ENCODE measurements at places on chromosomes 2 and 18.
A peak's percentile ranks its signal among the peaks of the same experiment; 100 is the strongest.

DNA sequence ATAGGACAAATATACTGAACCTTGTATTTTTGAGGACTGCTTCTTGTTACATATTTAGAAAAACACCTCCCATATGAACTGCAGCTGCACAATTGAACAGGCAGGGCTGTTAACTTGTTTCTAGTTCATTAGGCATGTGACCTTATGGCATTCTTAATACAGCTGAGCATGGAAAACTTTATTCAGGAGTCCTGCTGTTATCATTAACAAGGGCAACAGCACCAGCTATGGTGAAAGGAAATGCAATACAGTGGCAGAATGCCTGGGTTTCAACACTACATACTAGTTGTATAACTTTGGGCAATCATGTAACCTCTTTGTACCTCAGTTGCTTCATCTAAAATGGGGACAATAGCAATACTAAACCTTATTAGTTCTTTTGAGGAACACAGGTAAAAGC, 71.8 kb downstream of the GDF7 start:
- no peak for DNase-seq

DNA sequence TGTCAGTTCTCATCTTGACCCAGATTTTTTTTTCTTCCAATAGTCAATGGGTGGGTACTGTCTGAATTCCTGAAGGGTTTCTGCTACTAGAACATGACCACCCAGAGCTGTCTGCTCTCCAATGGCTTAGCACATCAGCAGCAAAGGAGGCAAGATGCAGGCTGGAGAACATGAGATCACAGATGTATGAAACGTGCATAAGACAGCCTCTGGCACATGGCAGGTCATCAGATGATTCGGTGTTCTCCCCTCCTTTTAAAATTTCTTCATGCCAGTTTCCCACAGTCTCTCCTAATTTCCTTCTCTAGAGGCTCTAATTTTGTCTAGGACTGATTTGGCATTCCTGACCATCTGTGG, 359.3 kb upstream of the TNP1 start:
- DNase-seq, result no peak

GRCh38 chr2:151760139-151760650, 25.9 kb upstream of the NEB start:
- DNase-seq, result no peak

- no peak for DNase-seq
Observed at GRCh38 chr2:228654707-228655106, 473.2 kb upstream of the SPHKAP start.

- DNase-seq, result no peak
Observed at GRCh38 chr2:32402091-32402490, 45.3 kb downstream of the BIRC6 start.

GRCh38 chr18:23071285-23071684, 64.0 kb upstream of the CABLES1 start:
- DNase-seq, result no peak

DNA sequence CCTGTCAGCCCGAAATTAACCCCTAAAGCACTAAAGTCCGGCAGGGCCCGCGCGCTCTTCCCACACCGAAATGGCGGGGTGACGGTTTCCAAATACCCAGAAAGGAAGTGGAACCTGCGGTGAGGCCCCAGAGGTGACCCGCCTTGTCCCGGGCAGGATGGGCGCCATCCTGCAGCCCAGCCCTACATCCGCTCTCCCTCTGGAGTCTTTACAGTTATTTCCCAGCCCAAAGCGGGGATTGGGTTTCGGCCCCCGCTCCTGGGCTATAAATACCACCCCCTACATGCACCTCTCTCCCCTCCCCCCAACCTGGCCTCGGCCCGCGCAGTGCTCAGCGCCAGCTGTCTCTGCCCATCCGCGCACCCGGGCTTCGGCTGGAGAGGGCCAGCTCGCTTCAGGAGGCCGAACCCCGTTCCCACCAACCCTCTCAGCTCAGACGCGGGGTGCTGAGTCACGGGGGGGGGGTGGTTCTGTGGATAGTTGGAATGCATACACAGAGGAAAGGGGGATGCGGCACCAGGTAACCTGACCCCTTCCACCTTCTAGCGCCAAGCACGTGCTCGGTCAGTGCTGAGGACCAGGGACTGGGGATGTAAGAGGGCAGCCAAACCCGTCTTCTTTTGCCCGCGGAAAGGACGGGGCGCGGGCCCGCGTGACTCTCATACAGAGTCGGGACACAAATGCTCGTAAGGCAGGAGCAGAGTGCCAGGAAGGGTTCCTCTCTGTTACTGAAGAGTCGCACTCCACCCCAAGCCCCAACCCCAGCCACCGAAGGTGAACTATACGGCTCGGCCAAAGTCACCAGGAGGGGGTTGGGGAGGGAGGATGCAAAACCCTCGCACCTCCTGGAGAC, at the start of gene TUBA4B:
Gene TUBA4B (plus strand): TSS at position 344 of the 853 bp plus-strand sequence. CDS start 165 bp downstream, at position 509.
- DNase-seq, result no peak

DNA sequence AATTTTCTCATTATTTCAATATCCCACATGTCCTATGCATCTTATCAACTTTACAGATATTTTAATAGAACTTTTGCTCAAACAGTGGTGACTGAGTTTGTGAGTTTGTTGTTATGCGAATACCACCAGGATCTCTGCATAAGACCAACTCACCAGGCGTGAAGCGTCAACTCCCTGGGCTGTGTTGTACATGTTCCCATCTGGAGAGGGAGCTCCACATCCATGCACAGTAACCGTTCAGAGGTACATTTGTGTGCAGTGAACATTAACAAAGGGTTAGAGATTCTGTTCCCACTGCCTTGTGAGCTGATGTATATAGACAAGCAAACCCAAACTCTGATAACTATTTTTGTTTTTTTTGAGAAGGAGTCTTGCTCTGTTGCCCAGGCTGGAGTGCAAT, 188.7 kb downstream of the MYT1L start:
- no peak for DNase-seq

- no peak for DNase-seq
Observed at GRCh38 chr2:28403370-28403956, 10.8 kb downstream of the FOSL2 start.

DNA sequence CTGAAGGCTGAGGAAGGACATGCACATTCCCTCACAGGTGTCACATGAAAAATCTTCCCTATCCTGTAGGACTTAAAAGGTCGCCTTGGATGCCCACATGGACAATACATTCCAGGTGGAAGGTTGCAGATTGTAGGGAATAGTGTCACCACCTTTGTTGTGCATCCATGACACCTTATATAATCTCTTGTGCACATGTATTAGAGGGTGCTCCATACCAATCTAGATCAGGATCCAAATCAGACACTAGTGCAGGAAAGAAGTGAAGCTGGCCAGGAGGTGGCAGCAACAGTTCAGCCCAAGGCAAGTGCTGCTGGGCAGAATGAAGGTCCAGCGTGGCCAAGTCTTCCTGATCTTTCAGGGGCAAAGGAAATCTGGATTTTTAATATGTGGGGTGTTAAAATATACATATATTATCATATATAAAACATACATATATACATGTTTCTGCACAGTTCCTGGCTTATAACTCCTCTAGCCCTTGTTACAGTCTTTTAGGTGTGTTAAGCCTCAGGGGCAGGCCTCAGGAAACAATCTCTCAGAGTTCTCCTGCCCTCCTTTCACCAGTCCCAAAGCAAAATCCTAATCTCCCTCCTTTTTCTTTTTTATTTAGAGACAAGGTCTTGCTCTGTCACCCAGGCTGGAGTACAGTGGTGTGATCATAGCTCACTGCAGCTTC, 16.6 kb downstream of the NIF3L1 start:
- DNase-seq, result no peak

DNA sequence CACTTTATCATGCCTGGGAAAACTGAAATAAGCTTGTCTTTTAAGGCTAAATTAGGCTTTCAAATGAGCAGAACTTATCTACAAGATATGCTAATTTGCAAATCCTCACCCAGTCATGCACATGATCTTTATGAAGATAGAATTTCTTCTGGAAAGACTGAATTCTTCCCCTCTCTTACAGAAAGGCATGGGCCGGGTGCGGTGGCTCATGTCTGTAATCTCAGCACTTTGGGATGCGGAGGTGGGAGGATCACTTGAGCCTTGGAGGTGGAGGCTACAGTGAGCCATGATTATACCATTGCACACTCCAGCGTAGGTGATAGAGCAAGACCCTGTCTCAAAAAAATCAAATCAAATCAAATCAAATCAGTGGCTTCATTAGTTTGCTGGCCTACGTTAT, 11.7 kb upstream of the FOXI3 start:
- no peak for DNase-seq

- peak; percentile 20 for DNase-seq
Observed at GRCh38 chr18:62634979-62635630, 80.2 kb upstream of the PHLPP1 start.

GRCh38 chr2:144124882-144125281, 395.0 kb downstream of the ZEB2 start:
- DNase-seq, result no peak

DNA sequence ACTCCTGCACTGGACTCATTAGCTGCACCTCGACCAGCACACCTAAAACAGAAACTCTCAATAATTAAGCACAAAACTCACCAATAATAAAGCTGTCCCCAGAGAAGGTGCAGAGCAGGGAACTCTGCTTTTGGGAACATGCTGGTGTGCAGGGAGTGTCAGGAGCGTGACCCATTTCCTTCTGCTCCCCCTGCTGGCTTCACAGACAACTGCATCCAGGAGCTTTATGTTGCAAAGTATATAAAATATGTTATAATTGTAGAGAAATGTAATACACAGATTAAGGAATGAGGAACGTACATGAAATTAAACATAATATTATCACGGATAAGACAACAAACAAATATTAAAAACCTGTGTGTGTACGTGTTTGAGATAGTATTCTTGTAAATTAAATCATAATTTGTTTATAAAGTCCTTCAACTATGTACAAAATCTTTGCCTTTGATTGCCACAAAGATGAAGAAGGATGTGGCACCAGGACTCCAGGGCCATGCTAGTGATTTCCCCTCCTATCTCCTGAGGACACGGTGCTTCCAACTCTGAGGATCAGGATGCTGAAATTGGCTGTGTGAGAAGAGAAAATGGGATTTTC, 68.6 kb upstream of the MAL start:
- peak; percentile 2 for DNase-seq

DNA sequence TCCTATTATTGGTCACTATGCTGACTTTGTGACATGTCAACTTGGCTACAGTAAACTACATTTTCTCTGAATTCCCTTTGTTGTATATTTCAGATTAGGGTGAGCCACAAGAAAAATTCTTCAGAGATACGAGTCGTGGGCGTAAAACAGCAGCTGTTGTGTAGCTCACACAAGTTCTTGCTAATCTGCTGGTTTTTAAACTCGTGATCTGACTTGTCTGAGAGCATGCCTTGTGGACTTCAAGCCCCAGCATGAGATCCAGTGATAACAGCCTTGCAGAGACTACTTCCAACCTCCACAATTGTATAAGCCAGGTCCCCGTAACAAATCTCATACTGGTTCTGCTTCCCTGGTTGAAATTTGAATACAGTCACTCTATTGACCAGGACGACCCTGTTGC, 259.8 kb upstream of the LYPD1 start:
- DNase-seq, result no peak

GRCh38 chr2:69191634-69192033, 178.7 kb downstream of the ANTXR1 start:
- no peak for DNase-seq

- no peak for DNase-seq
Observed at GRCh38 chr2:235142601-235143000, 190.8 kb downstream of the SH3BP4 start.

DNA sequence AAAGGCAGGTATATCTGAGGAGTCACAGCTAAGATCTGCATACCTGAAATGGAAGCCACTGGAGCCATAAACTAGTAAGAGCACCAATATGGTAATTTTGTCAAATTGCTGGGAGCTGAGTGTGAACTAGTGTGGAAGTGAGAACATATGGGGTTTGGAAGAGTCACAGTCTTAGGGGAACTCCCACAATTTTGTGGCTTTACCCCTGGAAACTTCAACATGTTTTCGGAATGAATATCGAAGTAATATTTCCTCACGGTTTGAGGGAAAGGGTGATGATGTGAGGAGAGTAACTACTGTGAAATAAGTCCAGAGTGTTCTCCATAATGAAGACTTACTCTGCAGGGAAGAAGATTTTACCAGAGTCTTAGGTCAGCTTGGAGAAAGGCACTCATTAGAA, 565.9 kb downstream of the RIT2 start:
- no peak for DNase-seq

- DNase-seq, result no peak
Observed at GRCh38 chr2:143939626-143940330, 580.1 kb downstream of the ZEB2 start.

DNA sequence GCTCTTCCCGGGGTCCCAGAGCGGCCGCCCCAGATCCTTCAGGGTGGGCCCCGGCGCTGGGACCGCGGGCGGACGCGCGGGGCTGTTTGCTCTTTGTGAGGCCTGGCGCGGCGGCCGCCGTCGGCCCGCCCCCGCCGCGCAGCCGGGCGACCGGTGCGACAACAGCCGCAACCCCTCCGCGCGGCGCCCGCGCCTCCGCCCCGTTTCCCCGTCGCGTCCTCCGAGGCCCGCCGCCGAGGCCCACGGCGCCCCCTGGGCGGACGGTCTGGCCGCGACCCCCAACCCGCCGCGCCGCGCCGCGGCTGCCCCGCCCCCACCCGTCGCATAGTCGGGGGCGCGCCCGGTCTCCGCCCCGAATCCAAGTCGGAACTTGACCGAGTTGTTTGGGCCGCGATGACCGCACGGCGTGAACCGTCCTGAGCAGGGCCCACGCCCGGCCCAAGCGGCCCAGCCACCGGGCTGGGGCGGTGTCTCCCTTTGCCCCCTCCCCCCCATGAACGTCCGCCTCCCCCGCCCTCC, 448 bp downstream of the YPEL5 start:
- no peak for DNase-seq

GRCh38 chr2:106038601-106039375, 155.3 kb downstream of the UXS1 start:
- DNase-seq, result no peak

GRCh38 chr2:90069290-90069894, 1377.9 kb downstream of the RPIA start:
- no peak for DNase-seq

DNA sequence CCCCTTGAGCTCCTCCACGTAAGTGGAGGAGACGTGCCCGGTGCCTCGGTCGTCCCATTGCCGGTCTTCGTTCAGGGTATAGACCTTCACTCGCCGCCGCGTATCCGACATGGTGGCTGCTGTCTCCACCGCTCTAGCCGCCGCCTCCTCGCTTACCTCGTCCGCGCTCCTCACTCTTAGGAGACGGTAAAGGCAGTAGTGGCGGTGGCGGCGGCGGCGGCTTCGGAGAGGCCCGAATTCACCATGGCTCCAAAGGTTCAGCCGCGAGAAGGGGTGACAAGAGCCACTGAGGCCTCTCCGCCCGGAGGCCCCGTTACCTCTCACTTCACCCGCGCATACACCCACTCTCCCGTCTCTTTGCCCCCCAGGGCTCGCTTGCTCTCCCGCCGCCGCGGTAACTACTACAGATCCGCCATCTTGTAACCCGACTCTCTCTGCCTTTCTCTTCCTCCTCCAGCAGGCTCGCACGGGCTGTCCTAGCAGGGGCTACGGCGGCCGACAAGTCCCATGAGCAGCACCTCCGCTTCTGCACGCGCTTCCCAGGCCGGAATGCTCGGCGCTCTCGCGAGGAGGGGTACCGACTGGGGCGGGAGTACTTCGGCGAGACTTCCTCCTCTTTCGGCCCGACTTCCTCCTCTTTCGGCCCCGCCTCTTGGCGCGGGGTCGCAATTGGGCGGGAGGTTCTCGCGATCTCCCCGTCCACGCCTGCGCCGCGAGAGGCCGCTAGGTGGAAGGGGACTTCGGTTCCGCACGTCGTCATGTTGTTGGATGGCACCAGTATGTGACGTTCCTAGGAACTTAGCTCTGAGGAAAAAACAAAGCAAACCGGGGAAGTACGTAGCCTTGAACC, at the start of gene PPP4R3B:
Gene PPP4R3B (minus strand): TSS at position 448 of the 850 bp plus-strand sequence. CDS start 337 bp downstream, at position 111.
- peak; percentile 95 for DNase-seq

- no peak for DNase-seq
Observed at GRCh38 chr2:64177315-64177714, 33.1 kb upstream of the PELI1 start.

All from HS-5 (cell line).